Effector memory CD4-positive, alpha-beta T cell (primary cell): ENCODE measurements at places on chromosomes 7 and 10.

DNA sequence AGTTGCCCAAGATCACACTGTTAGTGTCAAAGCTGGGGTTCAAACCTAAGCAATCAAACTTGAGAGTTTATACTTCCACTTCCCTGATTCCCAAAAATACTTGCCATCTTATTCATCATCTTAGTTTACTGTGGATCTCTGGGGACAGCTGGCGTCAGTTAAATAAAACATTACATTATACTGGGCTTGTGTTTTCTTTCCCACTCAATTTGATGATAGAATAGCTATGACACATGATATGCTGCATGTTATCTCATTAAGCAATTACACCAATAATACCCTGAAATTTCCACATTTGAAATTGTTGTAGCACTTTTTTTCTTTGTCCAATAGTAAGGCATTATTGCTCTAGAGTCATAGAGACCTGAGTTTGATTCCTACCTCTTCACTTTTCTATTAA lies 62.9 kb upstream of the MXI1 start:
- no peak for DNase-seq

GRCh38 chr7:148180075-148180474 lies 410.5 kb upstream of the C7orf33 start:
- DNase-seq = no peak

GRCh38 chr7:148242294-148242821 lies 348.2 kb upstream of the C7orf33 start:
- DNase-seq = no peak

GRCh38 chr7:4714767-4715409 lies 32.8 kb downstream of the FOXK1 start:
- DNase-seq = no peak

- DNase-seq = no peak
Observed at GRCh38 chr10:13189961-13190360, 28.6 kb downstream of the MCM10 start.

GRCh38 chr10:131211559-131211958 lies 100.0 kb downstream of the TCERG1L start:
- DNase-seq = no peak

DNA sequence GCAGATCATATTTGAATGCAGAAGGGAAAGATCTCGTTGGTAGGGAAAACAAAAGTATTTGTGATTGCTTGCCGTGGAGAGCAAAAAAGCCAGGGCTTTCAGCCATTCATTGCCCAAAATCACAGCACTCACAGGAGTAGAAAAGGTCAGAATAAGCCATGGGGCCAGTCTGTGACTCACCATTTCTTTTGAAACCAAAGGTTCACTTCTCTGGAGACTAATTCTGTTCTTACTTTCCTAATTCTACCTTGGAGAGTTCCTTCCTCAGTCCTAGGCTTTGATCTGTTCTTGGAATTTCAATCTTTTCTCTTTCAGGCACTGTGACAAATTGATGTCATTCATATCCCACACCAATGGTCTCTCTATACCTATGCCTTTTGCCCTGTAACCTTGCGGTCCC lies 54.1 kb upstream of the FAM180A start:
- no peak for DNase-seq

- DNase-seq = no peak
Observed at GRCh38 chr7:131051304-131051703, 276.4 kb upstream of the MKLN1 start.

DNA sequence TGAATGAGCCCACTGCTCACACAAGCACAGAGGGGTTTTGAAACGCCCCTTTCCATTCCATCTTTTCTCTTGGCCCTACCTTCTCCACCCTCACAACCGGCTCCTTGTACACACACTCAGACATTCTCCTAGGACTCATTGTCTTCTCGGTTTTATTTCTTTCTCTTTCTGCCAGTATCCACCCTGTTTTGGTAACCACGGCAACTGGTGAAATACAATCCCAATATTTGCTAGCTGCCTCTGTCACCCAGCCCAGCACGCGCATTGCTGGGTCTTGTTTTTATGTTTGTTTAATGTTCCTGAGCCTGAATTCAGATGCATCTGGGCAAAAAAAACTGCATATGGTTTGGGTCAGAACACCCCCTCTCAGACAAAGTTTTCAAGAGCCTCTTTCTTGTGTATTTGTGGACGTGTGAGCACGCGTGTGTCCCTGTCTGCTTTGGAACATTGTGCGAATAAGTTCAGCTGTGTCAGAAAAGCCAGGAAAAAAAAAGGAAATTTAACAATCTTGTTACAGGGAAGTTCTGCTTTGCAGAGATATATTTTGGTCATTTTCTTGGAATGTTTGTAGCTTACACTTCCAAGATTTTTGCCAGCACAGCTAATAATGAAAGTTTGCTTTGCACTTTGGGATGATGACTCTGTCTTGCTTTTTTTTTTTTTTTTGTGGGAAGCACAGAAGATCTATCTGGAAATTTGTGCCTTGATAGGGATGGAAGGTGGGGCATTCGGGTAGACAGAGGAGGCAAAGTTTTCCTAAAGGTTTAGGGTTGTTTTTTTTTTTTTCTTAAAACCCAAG lies 225.9 kb downstream of the TRIL start:
- no peak for DNase-seq

DNA sequence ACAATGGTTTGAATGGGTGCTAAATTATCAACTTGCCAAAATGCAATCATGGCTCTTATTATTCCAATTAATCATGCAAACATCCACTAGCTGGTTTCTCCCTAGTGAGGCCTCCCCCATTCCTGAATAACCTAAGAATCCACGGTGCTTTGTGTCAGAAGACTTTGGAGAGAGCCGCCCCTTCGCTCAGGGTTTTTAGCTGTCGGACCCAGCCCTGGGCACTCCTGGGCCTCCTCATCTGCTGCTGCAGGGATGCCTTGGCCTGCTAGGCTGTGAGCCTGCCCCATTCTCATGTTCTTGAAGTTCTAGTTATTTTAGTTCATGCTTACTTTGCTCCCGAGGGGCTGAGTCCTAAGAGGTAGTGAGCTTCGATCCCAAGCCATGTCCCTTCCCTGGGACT lies 34.1 kb upstream of the SFRP5 start:
- DNase-seq = no peak

- no peak for DNase-seq
Observed at GRCh38 chr7:54888067-54888733, 129.2 kb upstream of the SEC61G start.

GRCh38 chr7:49324707-49325106 lies 400.4 kb downstream of the CDC14C start:
- no peak for DNase-seq

DNA sequence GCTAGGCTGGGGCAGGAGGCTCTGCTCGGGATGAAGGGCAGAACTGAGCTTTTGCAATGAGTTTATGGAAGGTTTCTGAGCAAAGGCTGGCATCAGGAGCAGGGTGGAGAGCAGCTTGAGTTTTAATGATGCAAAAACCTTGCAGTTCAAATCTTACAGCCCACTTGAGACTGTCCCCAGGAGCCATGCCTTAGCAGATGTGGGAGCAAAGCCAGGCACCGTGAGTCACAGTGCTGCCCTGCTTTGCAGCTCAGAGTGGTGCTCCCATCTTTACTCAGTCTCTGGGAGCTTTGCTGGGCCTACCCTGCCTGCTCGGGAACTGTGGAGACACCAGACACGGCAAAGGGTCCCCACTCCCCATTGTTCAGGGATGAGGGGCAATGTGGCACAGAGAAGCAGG lies 122.4 kb upstream of the NPS start:
- no peak for DNase-seq

GRCh38 chr7:155428171-155428834 lies 29.6 kb upstream of the EN2 start:
- no peak for DNase-seq

GRCh38 chr10:97788552-97789442 lies 17.0 kb upstream of the SFRP5 start:
- DNase-seq = no peak

DNA sequence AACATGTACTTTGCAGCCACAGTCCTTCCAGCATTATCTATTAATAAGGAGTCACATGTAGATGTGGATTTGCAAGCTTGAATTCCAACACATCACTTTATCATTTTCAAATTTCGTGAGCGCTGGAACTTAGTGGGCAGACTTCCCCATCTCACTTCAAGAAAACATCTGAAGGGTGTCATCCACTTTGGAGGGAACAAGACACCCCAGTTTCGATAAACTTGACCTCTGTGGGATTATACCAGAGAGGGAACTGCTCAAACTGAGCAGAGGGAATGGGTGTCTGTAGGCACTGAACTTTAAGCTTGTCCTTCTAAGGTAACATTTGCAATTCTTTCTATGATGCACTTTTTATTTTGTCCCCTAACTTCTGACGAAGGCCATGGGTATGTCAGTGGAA lies 27.5 kb downstream of the ADRB1 start:
- DNase-seq = no peak

DNA sequence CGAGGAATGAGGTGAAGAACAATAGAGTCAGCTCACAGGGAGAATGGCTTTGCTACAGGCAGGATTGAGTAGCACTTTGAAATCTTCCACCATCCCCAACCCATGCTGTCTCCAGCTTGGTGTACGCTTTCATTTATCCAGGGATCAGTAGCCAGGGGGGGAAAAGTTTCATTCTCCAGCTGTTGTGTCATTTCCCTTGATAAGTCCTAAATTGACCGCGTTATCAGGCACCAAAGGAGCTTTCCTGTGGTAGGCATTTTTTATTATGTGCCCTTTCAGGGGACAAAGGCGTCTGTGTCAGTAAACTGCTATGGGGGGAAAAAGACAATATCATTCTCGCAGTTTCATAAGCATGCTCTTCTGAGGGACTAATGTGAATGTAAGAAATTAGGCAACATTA lies 106.6 kb upstream of the YAE1 start:
- DNase-seq = no peak

- DNase-seq = no peak
Observed at GRCh38 chr7:46819819-46820218, 762.1 kb downstream of the TNS3 start.

DNA sequence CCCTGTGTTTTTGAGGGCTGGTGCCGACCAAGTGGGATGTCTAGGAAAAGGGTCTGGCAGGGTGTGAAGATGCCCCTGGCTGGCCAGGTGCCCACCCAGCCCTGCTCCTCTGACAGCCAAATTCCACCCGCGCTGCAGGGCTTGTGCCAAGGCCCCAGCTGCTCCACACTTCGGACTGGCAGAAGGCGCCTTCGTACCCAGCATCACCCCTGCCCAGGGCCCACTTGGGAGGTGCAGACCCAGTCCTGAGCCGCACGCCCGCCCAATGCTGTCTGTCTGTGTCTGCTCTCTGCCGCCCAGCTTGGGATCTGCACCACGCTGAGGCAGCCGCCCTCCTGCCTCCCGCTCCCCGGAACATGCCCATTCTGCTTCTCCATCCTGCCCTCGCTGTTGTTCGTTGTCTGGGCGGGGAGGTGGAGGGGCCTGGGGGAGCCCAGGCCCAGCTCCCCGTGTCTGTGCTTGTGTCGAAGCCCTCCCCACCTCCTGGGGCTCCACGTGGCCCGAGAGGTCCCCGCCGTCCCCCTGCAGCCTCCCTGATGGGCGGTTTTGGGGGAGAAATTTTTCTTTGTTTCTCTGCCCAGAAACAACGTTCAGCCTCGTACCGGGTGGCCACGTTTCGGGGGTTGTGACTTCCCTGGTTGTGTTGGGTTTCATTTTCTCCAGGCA lies 36.9 kb upstream of the PPIF start:
- DNase-seq = no peak

DNA sequence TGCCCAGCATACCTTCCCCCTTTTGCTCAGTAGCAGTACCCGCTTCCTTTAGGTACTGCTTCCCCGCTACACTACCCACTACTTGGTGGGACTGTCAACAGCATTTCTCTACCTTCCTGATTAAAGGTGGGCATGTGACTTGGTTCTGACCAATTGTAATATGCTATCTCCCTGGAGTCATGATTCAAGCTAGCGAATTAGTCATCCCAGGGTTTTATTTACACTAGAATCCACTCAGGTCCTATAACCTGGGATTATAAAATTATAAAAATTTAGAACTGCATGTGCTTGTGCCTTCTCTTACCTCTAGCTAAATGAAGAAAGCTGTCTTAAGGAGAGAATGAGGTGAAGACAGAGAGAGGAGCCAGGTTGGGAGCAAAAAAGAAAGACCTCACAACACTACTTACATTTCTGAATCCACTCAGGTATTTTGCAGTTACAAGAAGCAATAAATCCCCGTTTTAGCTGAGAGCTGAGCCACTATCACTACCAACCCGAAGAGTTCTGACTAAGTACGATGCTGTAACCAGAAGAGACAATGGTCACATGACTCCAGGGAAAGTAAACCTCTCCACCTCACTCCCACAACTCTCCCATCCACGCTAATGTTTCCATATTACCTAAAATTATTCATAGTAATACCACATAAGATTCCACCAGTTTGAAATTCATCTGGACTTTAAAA lies 9.7 kb downstream of the GBX1 start:
- no peak for DNase-seq

DNA sequence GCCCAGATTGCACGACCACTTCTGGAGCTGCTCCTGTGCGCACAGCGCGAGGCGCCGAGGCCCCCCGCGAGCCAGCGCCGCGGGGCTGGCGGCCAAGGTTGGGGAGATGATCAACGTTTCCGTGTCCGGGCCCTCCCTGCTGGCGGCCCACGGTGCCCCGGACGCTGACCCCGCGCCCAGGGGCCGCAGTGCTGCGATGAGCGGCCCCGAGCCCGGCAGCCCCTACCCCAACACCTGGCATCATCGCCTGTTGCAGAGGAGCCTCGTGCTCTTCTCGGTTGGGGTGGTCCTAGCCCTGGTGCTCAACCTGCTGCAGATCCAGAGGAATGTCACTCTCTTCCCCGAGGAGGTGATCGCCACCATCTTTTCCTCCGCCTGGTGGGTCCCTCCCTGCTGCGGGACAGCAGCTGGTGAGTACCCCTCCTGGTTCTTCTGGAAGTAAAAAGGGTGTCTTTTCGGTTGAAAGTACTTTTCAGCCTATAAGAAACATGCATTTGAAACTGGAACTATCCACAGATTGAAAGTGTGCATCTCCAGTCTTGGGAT lies 683 bp downstream of the INSIG1 start:
- DNase-seq = no peak

DNA sequence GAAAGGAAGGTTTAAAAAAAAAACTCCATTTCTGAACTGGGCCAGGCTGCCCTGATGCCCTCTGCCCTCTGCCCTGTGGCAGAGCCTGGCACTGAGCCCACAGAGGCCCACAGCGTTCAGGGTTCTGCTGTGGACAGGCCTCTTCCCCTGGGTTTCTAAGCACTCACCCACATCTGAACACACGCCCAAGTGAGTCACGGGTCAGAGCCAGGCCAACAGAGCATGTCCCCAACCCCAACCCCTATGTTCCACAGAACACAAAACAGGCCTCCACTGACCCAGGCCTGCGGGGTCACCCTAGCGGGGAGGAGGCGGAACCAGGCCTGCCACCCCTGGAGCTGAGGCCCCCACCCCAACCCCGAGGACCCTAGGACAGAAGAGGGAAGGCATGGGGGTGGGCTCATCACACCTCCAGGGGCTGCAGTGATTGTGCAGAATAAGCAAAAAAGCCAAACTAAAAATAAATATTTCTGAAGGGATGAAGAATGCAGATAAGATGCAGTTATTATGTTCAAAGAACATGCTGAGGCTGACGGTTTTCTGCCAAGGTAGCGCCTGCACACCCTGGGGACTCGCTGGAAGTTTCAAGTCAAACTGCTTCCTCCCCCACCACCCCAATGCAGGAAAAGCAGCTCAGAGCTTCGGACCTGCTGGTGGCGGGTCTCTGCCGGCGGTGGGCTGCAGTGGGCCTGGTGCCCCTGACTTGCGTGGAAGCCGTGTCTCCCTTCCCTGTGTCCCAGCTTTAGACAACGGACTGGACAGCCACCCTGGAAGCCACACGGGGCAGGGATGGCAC lies 5.4 kb downstream of the WDR86 start:
- no peak for DNase-seq

- no peak for DNase-seq
Observed at GRCh38 chr10:76255241-76255640, 823.8 kb downstream of the LRMDA start.
